Activated CD8-positive, alpha-beta memory T cell treated with anti-CD3 and anti-CD28 coated beads, Interleukin-2, amount 10 ng/mL, durations not matched to agents 7 days and 5 days (primary cell): ENCODE measurements at places on chromosomes 13 and 19.

- peaks cover 9% of the 10 kb centered on the region for H3K4me1 ChIP-seq
- H3K36me3 ChIP-seq = peaks cover 14% of the 10 kb centered on the region
- H3K27me3 ChIP-seq = no peaks in the 10 kb centered on the region
- DNase-seq = no peak
Observed at GRCh38 chr13:20561741-20562140, 5.2 kb upstream of the IFT88 start.

DNA sequence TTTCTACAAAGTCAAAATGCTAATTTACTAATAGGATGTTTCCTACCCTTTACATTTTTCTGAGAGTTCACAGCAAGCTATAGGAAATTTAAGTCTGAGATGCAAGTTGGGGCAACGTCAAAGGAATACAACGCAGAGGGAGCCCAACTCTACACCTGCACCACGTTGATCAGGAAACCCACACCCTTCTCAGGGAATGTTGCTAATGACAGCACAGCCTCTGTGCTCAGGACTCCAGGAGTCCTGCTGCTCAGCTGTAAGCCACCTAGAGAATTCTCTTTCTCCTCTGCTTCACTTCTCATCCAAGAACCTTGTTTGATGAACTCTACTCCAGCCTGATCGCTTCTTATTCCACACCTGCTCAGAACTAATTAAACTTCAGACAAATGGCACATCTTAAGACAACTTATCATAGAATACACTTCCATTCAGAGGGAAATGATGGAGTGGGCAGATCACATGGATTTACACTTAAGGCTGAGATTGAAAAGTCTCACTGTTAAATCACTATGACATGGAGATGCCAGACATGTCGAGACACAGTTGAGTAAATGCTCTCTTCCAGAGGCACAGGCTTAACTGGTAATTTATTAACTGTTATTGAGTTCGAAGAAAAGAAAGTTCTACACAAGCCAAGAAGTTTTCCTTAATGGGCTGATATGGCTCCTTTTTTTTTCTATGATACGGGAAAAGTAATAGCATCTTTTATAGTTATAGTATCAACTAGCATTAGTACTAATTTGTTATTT is 811.6 kb upstream of the ARGLU1 start:
- no peaks in the 10 kb centered on the region for H3K27me3 ChIP-seq
- no peaks in the 10 kb centered on the region for H3K36me3 ChIP-seq
- DNase-seq = no peak

DNA sequence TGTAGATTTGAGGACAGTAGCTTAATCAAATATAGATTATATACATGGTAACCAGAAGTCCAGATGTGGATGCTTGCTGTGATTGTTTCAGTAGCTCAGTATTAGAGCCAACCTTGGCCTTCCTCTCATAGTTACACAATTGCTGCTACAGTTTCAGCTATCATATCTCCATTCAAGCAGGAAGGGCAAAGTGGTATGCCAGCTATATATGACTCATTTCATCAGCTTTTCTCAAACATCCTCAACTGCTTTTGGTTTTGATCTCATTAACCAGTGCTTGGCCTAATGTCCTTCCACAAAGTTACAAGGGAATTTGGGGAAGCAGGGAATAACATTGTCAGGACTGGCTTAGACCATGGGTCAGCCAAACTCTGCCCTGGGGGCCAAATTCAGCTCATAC is 73.0 kb upstream of the MAB21L1 start:
- no peaks in the 10 kb centered on the region for H3K27me3 ChIP-seq
- H3K27ac ChIP-seq = no peak overlapping the region
- no peak for DNase-seq
- no peaks in the 10 kb centered on the region for H3K4me1 ChIP-seq

DNA sequence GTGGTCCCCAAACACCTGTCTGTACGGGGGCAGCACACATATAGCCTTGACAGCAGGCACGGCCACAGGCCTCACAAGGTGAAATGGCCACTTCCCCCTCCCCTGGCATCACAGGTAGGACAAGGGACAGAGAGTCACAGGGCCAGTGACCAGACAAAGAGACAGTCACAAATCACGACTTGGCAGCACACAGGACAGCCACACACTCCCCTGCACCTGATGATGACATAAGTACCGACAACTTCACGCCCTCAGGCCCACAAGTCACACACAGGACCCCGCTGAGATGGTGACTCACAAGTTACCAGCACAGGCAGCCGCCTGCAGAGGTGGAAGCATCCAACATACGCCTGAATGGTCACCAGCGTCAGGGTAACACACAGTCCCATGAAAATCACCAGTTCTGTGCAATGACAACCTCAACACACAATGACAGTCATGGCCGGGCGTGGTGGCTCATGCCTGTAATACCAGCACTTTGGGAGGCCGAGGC is 16.5 kb downstream of the TYK2 start:
- peaks cover 35% of the 10 kb centered on the region for H3K36me3 ChIP-seq
- no peaks in the 10 kb centered on the region for H3K27me3 ChIP-seq
- no peak for DNase-seq
- H3K4me1 ChIP-seq = peaks cover 12% of the 10 kb centered on the region
- no peak overlapping the region for H3K27ac ChIP-seq

DNA sequence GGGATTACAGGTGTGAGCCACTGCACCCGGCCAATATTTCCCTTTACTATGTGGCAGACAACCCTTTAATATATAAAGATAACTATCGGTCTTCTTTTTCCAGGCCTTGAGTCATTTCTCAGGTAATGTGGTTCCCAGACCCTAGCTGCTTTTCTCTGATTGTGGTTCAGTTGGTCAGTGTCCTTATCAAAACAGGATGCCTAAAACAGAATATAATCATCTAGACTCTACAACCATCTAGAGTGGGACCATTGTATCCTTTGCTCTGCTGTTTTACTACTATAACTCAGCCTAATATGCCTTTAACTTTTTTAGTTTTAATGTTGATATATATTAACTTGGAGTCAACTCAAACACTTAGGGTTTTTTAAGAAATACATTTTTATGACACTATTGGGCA is 30.0 kb upstream of the HMGB1 start:
- no peaks in the 10 kb centered on the region for H3K36me3 ChIP-seq
- no peak overlapping the region for H3K4me3 ChIP-seq
- H3K27me3 ChIP-seq = peaks cover 2% of the 10 kb centered on the region
- peaks cover 3% of the 10 kb centered on the region for H3K4me1 ChIP-seq

DNA sequence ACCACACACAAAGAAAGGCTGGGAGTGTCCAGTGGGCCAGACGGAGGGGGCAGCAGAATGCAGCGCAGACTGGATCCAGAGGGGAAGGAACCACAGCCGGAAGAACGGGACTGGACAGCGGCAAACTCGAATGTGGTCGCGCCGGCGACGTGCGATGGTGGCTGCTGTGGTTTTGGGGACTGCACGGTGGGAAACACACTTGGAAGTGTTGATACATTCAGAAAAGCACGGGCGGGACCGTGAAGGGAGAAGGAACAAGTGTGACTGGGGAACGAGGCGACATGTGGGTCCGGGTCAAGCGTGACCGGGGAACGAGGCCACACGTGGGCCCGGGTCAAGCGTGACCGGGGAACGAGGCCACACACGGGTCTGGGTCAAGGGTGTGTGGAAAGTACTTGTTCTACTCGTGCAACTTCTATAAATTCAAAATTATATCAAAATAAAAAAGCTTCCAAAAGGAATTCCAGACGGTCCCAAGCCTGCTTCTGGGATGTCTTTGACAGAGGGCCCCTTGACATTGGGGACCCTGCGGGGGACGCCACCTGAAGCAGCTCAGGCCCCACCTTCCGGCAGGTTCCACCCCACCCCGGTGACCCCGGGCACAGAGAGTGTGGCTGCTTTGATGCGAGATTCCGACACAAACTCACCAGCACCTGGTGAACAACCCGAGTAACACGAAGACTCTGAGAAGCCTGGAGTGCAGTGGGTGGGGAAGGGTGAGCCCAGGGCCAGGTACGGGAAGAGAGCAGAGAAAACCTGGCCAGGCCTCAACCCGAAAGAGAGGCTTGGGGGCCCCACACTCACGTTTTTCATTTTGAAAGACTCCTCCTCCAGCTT is 25.1 kb upstream of the C13orf46 start:
- H3K4me1 ChIP-seq = no peaks in the 10 kb centered on the region
- no peak overlapping the region for H3K4me3 ChIP-seq
- no peak overlapping the region for H3K27ac ChIP-seq
- H3K36me3 ChIP-seq = no peaks in the 10 kb centered on the region

- H3K4me1 ChIP-seq = no peaks in the 10 kb centered on the region
- no peaks in the 10 kb centered on the region for H3K27me3 ChIP-seq
- no peak for DNase-seq
- no peak overlapping the region for H3K27ac ChIP-seq
- no peak overlapping the region for H3K4me3 ChIP-seq
Observed at GRCh38 chr13:113532156-113532806, 41.8 kb upstream of the DCUN1D2 start.

- H3K4me1 ChIP-seq = no peaks in the 10 kb centered on the region
- H3K27ac ChIP-seq = no peak overlapping the region
- peaks cover 36% of the 10 kb centered on the region for H3K27me3 ChIP-seq
- H3K4me3 ChIP-seq = no peak overlapping the region
- H3K36me3 ChIP-seq = no peaks in the 10 kb centered on the region
Observed at GRCh38 chr13:43908156-43909126, 28.7 kb downstream of the LACC1 start.

GRCh38 chr13:108781312-108781711 is 151.9 kb downstream of the MYO16 start:
- H3K4me1 ChIP-seq = no peaks in the 10 kb centered on the region
- H3K36me3 ChIP-seq = no peaks in the 10 kb centered on the region
- DNase-seq = no peak
- H3K27ac ChIP-seq = no peak overlapping the region
- H3K4me3 ChIP-seq = no peak overlapping the region
- no peaks in the 10 kb centered on the region for H3K27me3 ChIP-seq

DNA sequence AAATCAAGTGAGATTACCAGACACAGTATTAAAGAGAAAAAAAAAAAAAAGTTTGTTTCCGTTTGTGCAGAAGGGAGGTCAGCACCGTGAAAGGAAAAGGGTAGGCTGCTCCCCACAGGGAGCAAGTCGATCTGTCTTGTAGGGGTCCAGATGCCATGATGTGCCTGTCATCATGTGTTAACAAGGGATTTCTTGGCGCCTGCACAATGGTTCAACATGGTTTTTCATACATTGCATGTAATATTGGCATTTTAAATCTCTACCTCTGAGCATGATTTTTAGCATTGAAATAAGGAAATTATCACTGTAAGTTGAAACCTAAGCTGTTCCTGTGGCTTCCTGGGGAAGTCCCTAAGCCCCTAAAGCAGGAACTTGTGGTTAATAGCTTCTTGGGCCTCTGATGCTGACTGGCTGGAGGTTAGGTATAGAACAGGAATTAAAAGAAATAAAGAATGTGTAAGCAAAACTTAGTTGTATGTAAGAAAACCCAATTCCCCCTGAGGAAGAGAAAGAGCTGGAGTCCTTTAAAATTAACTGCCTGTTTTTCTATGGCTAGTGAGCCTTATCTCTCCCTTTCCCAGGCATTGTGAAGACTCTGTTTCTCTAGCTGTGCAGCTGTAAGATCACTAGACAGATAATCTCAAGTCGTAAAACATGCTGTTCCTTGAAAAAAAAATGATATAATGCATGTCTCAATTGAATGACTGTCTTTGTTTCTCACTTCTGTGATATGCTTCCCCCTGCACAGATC is 7.4 kb upstream of the FCGBP start:
- peaks cover 23% of the 10 kb centered on the region for H3K36me3 ChIP-seq
- peak; percentile 82 for DNase-seq
- peaks cover 56% of the 10 kb centered on the region for H3K4me1 ChIP-seq
- H3K4me3 ChIP-seq = peak overlapping the region; percentile 53
- H3K27me3 ChIP-seq = no peaks in the 10 kb centered on the region

GRCh38 chr19:49869009-49869483 is 1.7 kb upstream of the PNKP start:
- H3K4me3 ChIP-seq = no peak overlapping the region
- no peak overlapping the region for H3K27ac ChIP-seq
- H3K4me1 ChIP-seq = peaks cover 55% of the 10 kb centered on the region
- no peaks in the 10 kb centered on the region for H3K27me3 ChIP-seq

DNA sequence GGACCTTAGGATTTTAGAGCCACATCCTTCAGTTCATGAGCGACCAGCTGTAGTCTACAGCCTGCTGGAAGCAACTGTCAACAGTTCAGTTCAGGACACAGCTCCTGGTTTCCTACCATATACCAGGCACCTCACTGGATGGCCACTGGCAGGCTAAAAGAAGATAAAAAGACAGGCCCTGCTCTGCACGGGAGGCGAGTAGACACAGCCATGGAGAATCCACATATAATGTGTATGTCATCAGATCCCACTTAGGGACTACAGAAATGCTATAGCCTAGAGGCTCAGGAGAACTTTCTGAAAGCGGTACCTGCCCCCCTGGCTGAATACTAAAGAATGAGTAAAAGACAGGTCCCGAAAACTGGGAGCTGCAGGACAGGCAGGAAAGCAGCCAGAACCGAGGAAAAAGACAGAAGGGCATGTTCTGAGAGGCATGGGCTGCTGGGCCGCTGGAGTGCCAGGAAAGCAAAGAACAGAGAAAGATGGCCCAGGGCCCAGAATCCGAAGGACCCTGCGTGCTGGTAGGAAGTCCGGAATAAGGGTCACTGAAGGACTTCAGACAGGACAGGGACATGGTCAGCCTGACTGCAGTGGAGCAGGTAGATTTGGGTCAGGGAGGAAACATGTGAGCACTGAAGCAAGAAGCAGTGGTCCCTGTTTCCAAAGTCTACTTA is 23.5 kb downstream of the DZIP1 start:
- H3K27ac ChIP-seq = no peak overlapping the region
- H3K27me3 ChIP-seq = peaks cover 15% of the 10 kb centered on the region
- DNase-seq = no peak

- no peak overlapping the region for H3K4me3 ChIP-seq
- H3K36me3 ChIP-seq = no peaks in the 10 kb centered on the region
- H3K4me1 ChIP-seq = no peaks in the 10 kb centered on the region
- DNase-seq = no peak
- no peak overlapping the region for H3K27ac ChIP-seq
- H3K27me3 ChIP-seq = peaks cover 3% of the 10 kb centered on the region
Observed at GRCh38 chr13:98225036-98225940, 48.2 kb upstream of the RNF113B start.

DNA sequence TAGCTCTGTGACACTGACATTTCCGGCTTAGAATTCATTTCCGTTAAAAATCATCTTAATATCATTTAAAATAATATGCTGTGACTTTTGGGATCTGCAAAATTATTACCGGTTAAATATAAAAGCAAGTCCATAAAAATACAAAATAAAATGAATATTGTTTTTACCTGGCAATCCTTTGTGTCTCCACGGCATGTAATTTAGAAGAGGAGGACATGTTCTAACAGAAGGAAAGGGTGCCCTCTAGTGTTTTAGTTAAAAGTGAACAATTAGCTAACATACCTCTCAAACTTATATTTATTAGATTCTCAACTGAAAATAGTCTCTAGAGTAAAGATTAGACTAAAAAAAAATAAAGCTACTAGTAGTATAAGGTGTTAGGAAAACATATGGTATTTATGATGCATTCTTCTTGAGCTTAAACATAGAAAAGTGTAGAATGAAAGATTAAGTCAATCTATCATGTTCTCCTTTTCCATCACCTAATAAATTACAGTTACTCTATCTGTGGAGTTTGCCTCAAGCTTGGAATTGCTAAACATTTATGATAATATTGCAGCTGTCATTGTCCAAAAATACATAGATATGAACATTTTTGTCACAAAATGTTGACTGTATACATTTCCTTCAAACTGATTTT is 676.7 kb upstream of the SPRY2 start:
- no peaks in the 10 kb centered on the region for H3K27me3 ChIP-seq
- H3K27ac ChIP-seq = no peak overlapping the region
- no peak overlapping the region for H3K4me3 ChIP-seq
- no peaks in the 10 kb centered on the region for H3K4me1 ChIP-seq

GRCh38 chr13:86877441-86877840 is 793.7 kb upstream of the SLITRK5 start:
- no peak for DNase-seq
- no peaks in the 10 kb centered on the region for H3K27me3 ChIP-seq
- no peak overlapping the region for H3K27ac ChIP-seq
- no peaks in the 10 kb centered on the region for H3K36me3 ChIP-seq

GRCh38 chr19:15532779-15533521 is 24.6 kb downstream of the CYP4F22 start:
- no peak for DNase-seq
- H3K4me3 ChIP-seq = no peak overlapping the region
- peaks cover 10% of the 10 kb centered on the region for H3K36me3 ChIP-seq
- H3K27ac ChIP-seq = no peak overlapping the region
